ENCODE measurements at places on chromosomes 11 and 22.

DNA sequence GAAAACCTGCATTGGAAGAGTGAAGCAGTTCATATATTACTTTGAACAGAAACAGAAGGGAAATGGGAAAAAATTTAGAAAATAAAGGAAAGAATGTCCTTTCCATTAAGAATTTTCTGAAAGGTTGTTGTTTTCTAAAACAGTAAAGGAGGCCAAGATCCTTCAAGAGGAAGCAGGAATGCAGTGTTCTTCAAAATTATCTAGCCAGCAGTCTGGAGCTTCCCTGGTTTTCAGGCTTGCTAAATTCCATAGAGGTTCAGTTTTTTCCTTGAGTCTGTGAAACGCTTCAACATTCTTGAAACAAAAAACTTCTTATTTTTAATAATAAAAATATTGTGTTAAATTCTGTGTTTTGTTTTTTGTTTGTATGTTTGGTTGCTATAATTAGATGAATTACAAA lies 189.0 kb upstream of the ANO3 start:
- no peak for DNase-seq

- no peak for DNase-seq
These were observed 37.8 kb downstream of the GALNT18 start for GRCh38 chr11:11583801-11584529.

GRCh38 chr22:22669093-22669492 lies 24.7 kb downstream of the GGTLC2 start:
- DNase-seq: no peak

- no peak for DNase-seq
These were observed 14.1 kb downstream of the PLCB3 start for GRCh38 chr11:64265176-64266160.

DNA sequence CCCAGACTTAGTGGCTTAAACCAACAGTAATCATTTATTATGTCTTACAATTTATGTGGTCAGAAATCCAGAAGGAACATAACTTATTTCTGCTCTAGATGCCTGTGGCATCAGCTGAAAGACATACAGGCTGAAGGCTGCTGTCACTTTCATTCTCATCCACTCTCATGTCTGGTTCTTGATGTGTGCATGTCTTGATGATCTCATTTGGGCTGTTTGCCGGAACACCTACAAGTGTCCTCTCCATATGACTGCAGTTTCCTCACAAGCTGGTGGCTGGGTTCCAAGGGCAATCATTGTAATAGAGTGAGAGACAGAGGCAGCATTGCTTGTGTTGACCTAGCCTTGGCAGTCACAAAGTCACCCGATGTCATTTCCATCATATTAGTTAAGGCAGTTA lies 1375.9 kb upstream of the RAG2 start:
- DNase-seq: no peak

- DNase-seq: no peak
These were observed 53.7 kb upstream of the FDX1 start for GRCh38 chr11:110376021-110376420.

- no peak for DNase-seq
These were observed 22.5 kb downstream of the CYTH4 start for GRCh38 chr22:37304595-37305343.

- DNase-seq: no peak
These were observed 45.0 kb downstream of the OR4C6 start for GRCh38 chr11:55707029-55707428.

DNA sequence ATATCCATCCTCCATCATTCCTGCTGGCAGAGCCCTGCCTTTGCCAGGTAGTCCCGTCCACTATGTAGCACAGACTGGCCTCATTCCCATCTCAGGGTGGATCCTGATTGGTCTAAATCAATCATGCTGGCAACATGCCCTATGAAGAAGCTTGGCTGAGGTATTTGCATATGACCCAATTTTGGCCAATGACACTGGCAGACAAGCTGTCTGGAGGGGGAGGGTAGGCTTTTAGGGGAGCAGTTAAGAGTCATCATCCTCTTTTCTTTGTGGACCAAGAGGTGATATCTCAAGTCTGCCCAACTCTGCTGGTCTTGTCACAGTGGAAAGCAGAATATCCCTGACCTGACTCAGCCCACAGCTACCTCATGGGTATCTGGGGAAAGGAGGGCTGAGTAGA lies 5.1 kb downstream of the CCDC89 start:
- no peak for DNase-seq

GRCh38 chr22:38305471-38306448 lies 11.5 kb downstream of the CSNK1E start:
- no peak for DNase-seq

GRCh38 chr11:1946812-1947484 lies at the start of gene MRPL23:
Gene MRPL23, plus strand, starts transcription at chr11:1947332. Its CDS starts 31 bp downstream, at chr11:1947363.
- DNase-seq: no peak

- DNase-seq: no peak
These were observed 349.3 kb upstream of the B3GAT1 start for GRCh38 chr11:134761386-134761785.

DNA sequence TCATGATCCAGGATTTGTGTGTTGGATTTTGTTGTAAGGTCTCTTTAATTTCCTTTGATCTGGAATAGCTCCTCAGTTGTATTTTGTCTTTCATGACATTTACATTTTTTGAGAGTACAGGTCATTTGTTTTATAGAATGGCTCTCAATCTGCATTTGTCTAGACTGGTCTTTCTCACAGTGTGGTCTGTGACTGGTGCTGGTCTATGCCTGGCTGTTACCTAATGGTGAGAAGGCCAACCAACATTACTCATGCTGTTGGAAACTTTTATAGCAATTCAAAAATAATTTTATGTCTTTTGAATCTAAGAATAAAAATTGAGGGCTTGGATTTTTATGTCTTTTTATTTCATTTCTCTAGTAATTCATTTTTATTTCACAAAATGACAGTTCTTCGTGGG lies 3.9 kb upstream of the NCR3LG1 start:
- DNase-seq: no peak

DNA sequence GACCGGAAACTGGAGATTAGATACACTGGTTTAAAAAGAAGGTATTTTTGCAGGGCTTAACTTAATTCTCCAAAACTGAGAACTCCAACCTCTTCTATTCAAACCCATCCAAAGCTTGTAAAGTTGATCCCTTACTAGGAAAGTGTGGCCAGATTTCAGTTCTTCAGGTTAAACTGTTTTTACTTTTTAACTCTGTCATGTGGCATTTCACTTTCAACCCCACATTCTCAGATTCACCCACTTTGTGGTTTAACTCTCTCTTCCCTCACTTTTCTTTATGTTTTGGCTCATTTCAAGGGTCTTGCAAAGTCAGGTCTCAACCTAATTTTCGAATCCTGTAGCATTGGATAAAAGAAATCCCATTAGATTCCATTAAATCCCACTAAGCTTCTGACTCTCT lies 75.4 kb downstream of the MPPED2 start:
- no peak for DNase-seq

DNA sequence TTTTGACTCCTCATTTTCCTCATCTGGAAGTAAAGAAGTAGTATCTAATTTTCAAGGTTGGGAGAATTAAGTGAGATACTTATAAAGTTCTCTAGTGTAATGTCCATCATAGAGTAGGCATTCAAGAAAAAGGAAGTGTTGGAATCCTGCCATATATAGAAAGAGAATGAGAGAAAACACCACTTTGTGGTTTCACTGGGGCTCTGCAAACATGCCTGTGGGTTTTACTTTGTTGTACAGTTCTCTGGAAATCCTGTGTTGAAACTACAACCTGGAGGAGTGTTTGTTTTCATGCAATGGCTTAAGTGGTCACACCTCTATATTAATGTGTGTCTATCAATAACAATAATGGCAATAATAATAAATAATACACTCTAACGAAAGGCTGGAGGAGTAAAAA lies 741.7 kb downstream of the NELL1 start:
- DNase-seq: no peak
